MV-4-11 (cell line): ENCODE measurements at places on chromosomes 3 and 15.
A peak's percentile ranks its signal among the peaks of the same experiment; 100 is the strongest.

- DNase-seq, result peak; percentile 61
Observed at GRCh38 chr3:172176061-172176770, 136.8 kb downstream of the FNDC3B start.

DNA sequence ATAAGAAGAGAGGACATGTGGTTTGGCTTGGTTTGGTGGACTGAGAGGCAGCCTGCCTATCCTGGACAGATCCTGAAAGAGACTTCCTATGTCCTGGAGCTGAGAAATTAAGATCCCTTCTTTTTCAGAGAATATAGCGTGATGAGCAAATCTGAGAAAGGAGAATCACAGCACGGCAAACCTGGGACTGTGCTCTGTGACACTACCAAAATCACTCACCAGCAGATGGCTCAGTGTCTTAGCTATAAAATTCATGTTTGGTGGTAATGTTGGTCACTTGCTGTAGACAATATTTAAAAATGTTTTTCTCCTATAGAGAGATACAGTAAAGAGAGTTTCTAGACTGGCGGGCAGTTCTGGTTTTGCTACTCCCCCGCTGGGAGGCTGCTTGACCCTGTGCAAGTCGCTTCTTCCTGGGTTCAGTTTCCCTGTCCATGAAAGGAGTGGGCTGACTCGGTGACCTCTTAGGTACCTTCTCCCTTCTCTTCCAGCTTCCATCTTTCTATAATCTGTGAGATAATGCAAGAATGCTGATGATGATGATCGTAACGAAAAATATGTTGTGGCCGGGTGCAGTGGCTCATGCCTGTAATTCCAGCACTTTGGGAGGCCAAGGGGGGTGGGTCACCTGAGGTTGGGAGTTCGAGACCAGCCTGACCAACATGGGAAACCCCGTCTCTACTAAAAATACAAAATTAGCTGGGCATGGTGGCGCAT, 7.6 kb upstream of the HES1 start:
- DNase-seq, result no peak

DNA sequence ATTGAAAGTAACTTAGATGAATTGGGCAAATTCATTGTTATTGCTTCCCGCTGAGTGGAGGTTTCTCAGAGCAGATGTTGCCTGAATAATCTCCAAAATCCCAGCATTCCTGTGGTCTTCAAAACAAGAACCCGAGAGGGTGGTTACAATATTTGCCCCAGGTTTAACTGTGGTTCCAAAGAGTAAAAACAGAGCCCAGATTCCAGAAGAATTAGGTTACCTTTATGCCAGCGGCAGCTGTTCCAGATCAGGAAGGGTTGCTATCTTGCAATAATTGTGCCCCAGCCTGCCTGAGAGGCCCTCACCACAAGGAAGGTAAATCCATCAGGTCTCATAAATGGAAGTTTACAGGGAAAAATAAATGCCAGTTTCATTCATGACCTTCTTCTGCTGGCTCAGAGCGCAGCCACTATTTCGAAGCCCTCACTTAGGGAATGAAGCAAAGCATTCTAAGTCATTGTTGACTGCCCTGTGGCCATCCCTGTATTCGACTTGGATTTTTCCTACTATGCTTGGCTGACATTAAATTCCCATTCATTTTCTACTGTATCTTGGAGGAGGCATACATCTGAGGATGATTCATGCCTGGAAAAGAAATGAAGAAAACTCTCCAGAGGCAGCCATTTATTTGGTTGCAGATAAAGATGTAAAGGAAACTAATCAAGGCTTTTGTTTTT, 54.6 kb downstream of the SSUH2 start:
- no peak for DNase-seq

DNA sequence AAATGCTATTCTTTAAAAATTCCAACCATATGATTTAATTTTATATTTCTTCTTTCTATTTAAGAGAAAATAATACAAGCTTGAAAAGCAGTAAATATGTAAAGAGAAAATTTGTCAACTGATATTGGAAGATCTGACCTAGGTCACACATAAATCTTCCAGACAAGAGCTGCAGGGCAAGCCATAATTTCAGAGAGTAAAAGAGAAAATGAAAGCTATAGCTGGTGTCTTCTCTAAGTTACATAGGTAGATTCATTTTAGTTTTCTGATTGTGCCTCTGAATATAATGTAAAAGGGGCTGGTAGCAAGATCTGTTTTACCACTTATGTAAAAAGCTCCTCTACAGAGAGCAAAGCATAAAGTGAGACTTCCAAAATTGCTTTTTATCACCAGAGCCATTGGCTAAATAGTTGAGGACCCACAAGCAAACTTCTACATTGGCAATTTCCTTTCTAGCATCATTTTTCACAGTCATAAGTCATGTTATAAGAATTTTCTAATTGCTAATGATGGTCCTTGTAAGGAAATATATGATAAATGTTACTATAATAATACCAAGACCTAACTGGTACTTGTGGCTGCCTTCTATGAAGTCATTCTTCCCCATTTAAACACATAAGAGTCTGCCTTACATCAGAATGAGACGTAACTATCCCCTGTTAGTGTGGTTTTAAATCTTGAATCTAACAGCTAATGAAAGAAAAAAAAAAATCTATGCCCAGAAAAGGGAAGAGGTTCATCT, 80.8 kb upstream of the SKOR1 start:
- peak; percentile 35 for DNase-seq

- DNase-seq, result no peak
Observed at GRCh38 chr15:64558460-64559179, 98.2 kb downstream of the ZNF609 start.

- DNase-seq, result no peak
Observed at GRCh38 chr3:55524565-55525244, 37.6 kb upstream of the WNT5A start.

- DNase-seq, result peak; percentile 28
Observed at GRCh38 chr3:148914936-148915690, 50.0 kb downstream of the CPA3 start.

DNA sequence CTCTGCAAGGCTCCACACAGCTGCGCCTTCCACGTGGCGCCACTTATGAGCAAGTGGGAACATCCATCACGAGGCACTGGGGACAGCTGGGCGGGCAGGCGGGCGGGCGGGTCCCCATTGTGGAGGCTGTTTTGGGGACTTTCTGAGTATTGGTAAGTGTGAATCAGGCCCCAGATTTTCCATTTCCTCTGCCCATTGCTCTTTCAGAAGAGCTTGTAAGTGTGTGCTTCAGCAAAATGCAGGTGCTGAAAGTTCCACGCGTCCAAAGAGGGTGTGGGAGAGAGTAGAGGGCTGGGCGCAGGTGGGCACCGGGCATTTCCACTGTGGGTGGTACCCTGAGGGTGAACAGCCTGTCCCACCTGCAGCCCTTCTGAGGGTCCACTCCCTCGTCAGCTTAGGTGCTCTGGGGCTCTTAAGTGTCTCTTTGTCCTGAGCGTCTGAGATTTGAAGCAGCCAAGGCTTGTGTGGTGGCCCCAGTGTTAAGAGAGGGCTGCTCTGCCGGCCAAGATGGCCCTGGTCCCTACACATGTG, 177.1 kb downstream of the RPLP1 start:
- DNase-seq, result no peak

DNA sequence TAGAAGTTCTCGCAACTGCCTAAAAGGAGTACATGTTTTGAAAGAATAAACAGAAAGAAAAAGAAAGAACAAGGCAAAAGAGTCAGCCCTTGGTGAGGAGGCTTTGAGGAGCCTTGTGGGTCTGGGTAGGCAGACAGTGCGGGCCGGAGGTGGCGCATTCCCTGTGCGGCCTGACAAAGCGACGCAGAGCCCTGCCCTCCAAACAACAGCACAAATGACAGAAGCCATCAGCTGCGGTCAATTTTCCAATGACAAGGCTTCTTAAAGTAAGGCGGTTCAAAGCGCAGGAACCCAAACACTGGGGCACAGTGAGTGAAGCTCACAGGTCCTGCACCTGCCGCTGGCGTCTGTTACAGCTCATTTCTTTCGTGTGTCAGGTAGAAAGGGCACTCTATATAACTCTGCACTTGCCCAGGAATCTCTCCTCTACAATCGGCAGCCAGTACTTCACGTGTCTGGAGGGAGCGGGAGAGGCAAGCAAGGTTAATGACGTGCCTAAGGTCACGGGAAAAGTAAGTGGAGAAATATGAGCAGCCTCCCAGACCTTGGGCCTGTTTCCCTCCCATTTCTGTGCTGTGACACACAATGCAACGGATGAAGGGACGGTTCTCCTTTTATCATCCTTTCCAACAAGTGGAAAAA, 178.1 kb downstream of the OPA1 start:
- DNase-seq, result no peak

DNA sequence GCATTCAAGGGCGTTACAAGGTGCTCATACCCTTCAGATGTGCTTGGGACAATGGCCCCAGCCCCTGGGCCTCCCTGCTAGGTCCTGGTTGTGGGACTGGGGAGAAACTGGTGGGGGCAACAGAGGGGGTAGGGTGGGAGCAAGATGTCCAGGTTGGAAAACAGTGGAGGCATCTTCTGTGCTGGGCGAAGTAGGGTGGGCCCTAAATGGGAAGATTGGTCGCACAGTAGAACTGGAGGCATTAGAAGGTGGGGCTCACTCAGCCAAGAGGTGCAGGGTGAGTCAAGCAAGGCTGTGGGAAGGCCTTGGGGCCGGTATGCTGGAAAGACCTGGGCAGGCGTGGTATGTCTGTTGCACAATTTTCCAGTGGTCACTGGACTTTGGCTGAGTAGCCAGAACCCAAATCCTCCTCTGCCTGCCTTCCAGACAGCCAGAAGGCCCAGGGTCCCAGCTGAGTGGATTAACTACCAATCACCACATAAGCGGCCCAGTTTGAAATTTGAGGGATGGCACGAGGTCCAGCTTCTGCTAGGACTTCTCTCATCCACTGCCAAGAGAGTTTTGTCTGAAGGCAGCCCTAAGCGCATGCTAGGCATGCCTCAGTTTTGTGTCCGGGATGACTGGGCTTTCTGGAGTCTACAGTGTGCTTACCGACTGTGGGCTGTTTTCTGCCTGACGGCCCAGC, 74.5 kb downstream of the LSM3 start:
- DNase-seq, result no peak

DNA sequence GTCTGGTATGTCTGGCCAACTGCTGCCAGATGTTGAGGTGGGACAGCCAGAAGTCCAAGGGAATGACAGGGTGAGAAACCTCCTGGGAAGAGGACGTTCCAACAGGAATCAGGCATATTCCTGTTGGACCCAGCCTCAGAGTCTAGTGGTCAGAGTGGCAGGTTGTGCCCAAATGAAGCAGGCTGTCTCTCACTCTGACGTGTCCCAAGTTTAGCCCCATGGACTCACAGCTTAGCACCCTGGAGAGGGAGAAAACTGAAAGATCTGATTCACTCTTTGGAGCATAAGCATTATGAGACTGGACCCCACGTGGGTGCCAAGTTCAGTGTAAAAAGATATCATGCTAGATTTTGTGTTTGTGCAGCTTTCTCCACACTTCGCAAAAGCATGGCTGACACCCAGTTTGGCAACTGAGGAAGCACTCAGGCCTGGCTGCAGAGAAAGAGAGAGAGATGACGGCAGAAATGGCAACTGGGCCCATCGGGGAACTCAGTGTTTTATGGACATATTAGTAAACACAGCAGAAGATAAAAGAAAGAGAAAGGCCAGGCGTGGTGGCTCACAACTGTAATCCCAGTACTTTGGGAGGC, 88.2 kb upstream of the LMCD1 start:
- DNase-seq, result no peak

GRCh38 chr3:111588527-111588926, 6.6 kb downstream of the ZBED2 start:
- DNase-seq, result no peak

DNA sequence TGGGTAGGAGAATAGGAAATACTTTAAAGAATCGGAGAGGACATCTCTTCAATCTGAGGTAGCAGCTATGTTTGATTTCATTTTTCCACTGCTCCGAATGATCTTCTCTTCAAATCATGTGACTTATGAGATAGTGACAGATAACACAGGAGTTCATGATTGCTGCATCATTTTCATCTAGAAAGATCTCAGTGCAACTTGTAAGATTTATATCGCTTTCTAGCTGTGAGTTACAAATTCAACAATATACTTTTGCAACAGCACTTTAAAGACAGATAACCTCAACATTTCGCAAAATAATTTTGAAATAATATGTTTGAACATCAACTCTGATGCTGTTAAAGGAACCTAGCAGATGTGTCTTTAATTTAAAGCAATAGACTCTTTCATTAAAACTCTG, 99.9 kb upstream of the CCDC80 start:
- peak; percentile 39 for DNase-seq

DNA sequence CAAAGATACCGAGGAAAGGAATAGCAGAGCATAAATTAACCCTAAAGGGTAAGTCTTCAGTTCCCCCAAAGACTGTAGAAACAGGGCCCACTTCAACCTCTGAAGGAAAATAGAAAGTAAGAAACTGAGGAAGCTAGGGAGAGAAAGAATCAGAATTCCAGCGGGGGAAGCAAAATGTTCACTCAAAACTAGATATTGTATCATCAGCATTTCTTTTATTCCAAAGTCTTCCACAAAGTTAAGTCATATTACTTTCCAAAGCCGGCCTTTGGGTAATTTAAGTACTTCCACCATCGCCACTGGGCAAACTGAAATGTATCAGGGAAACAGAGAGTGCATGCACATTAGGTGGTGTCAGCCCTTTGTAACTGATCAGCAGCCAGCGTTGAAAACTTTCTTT, 88.3 kb downstream of the RSL24D1 start:
- DNase-seq, result no peak

DNA sequence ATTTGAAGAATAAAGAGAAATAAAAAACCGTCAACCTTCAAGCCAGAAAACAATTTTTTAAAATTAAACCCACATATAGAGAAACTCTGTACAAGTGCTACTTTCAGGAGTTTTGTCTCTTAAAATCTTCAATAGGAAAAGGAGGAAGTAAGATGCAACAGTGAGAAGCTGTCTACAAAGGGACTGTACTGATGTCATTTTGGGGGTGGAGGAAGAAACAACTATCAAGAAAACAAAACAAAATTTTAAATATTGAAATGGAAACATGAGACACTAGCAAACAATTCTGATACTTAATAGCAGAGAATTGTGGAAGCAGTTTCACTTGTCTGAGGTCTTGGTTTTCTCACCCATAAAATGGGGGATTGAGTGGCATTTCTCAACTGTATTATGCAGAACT, 84.4 kb downstream of the SLMAP start:
- DNase-seq, result peak; percentile 46

GRCh38 chr15:52801748-52802085, 11.6 kb upstream of the ONECUT1 start:
- DNase-seq, result no peak

DNA sequence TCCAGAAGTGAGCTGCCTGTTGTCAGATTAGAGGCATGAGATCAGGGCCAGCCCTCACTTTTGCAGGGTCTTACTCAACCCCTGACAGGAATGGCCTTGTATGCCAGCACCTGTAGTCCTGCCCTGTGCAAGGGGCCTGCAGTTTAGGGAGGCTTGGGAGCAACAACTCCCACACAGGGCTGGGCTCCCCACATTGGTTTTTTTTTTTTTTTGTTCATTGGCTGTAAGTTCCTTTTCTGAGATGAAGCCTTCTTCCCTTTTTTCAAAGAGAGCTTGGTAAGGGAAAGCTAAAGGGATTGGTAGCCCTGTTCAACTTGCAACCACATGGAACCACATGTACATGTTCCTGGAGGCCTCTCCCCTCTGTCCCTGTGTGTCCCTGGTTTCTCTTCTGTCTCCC, 46.4 kb downstream of the TNFAIP8L3 start:
- peak; percentile 83 for DNase-seq
